ENCODE measurements at places on chromosomes 6 and 20.

DNA sequence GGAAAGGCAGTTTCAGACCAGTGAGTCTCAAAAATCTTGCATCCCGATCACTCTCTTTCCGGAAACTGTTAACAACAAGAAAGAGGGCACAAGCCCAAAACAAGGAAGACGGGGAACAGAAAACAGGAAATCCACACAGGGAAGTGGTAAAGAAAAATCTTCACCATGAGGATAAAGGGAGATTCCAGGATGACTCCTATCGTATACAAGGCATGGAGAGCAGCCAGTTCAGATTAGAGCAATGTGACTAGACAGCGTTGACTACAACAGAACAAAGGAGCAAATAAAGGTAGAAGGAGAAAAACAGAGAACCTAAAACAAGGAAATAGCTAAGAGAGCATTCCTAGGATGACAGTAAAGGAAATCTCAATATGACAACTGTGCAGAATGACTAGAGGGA lies 26.5 kb downstream of the VNN1 start:
- DNase-seq: no peak

DNA sequence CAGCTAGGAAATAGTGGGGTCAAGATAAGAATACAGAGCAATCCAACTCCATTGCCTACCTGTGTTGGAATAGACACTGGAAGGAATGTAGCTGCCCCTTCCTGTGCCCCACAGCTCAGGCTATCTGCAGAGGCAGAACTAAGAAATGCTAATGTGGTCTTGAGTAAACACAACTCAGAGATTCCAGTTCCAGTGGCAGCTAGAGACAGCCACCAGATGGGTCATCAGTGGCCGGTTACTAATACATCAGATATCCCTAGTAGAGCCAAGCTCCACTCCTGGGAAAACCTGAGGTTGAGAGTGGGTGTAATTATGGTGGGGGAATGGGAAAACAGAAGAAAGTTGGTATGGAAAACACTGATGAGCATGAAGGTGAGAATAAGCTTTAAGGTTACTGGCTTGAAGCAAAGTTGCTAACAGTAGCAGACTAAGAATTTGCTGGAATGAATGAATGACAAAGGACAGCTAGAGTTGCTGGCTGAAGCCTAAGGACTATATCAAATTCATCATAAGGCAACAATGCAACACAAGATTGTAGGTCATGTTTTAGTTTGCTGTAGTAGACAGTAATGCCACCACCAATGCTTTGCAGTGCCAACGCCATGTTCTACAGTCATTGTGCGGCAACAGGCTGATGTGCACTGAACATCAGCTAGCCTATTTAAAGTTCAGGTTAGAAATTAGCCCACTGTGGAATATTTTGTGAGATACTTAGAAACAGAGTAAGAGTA lies 28.3 kb upstream of the FAM83C start:
- no peak for DNase-seq

DNA sequence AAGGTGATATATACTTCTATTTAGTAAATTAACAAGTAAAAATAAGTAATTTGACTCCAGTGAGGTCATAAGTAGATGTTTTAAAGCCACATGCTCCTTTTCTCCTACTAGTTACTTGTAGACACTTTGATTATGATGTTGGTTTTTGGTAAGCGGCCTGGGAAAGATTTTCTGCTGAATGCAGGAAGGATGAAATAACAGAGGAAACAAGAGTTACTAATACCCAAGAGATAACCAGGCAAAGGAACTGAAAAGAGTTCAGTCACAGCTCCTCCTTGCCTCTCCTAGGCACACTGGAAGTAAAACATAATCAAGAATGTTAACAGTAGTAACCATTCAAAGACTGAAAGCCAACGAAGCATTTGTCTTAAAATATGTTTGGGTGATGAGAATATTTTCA lies 203.3 kb downstream of the RNGTT start:
- no peak for DNase-seq

- DNase-seq: no peak
Observed at GRCh38 chr6:140857739-140858380, 1274.9 kb upstream of the GJE1 start.

- DNase-seq: no peak
Observed at GRCh38 chr20:13525225-13525940, 113.3 kb downstream of the TASP1 start.

DNA sequence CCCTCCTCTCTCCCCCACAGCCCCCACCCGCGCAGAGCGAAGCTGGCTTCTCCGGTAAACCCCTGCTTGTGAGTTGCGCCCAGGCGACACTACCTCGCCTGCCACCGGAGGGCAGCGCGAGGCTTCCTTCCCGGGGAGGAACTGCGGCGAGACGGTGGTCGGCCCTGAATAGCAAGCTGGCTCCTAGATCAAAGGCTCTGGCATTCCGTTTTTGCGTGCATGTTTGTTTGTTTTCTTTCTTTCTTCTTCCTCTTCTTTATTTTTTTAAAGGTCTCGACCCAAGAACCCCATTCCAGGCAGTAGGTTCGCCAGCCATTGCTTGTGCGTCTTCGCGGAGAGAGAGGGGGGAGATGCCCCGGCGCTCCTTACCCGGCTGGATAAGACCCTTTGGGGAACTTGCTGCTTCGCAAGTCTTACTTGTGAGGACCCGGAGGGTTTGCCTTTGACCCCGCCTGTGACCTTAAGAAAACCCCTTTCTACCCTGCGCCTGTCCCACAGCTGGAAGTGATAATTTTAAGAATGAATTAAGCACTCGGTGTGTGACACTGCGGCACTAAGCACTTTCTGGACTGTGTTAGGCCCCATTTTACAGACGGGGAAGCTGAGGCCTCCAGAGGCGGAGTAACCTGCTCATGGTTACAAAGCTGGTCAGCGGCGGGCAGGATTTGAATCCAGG lies 92.7 kb upstream of the SIRPA start:
- peak; percentile 53 for DNase-seq

DNA sequence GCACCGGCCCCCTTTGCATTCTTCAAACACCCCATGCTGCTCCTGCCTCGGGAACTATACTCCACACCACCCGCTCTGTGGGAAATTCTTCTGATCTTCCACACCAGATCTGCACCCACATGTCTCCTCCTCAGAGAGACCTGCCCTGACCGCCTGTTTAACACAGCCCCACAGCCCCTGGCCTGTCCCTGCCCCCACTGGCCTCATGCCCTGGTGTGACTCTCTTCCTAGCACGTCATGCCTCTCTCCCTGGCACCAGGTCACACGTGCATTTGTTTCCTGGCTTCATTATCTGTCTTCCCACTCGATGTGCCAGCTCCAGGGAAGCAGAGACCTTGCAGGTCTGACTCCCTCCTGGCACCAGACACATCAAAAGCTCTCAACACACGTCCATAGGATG lies 79.6 kb downstream of the ANKRD60 start:
- DNase-seq: no peak

GRCh38 chr20:59062081-59062480 lies 19.5 kb upstream of the PRELID3B start:
- no peak for DNase-seq

- no peak for DNase-seq
Observed at GRCh38 chr6:31958412-31958740, 395 bp downstream of the NELFE start.

DNA sequence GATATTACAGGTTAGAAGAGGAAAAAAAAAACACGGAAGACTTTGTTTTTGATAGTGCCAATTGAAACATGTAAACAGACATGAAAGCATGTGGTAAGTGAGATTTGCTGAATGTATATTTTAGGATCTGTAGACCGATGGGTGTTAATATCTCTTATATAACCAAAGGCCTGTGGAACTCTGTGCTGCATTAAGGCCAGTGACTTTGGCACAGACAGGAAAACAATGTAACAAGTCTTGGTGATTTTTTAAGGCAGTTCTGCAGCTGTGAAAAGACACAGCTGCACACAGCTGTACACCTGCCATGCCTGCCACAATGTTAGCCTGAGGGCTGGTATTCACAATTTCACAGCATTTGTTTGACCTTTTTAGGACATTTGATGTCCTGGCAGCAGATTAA lies 6.1 kb downstream of the SOBP start:
- DNase-seq: no peak

DNA sequence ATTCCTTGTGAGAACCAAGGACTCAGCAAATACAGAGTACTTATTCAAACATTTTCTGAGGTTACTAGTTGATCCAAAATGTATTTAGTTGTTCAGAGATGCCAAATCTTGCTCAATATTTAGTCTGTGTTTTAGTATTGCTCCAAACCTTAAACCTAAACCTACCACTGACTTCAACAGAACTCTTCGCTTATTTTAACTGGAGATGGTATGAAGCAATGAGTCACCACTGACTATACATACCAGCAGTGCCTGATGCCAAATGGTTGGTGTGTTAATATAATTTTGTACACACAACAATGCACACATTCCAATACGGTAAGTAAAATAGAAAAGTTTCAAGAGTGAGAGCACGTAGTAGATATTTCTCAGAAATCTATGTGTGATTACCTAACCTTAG lies 1.9 kb upstream of the SPTLC3 start:
- DNase-seq: no peak

DNA sequence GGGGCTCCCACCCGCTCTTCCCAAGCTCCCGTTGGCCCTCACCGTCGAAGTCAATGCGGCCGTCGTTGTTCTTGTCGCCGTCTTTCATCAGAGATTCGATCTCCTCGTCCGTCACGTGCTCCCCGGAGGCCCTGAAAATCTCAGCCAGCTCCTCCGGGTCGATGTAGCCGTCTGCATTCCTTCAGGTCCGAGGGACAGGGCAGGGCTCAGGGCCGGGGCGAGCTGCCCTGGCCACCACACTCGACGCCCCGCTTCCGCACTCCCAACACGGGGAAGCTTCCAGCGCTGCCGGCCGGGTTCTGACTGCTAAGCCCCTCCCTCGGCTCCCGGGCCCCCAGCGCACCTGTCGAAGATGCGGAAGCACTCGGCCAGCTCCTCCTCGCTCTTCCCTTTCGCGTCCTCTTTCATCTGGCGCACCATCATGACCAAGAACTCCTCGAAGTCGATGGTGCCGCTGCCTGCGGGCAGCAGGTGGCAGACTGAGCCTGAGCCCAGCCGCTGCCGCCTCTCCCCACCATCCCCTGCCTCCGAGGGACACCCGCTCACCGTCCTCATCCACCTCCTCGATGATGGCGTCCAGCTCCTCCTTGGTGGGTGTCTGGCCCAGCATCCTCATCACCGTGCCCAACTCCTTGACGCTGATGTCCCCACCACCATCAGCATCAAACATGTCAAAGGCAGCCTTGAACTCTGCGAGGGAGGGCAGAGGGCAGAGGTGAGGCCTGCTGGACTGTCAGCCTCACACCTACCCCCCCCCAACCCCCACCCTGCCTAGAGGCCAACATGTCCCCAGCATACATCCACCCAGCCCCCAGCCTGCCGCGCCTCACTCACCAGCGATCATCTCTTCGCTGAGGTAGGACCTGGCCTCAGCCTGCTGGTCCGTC lies 2.9 kb downstream of the TNNC2 start:
- no peak for DNase-seq

GRCh38 chr20:3753098-3753497 lies 14.5 kb downstream of the ADISSP start:
- peak; percentile 22 for DNase-seq

GRCh38 chr6:162371121-162371520 lies 356.4 kb downstream of the PRKN start:
- DNase-seq: no peak

- no peak for DNase-seq
Observed at GRCh38 chr6:27816906-27817305, 95.3 kb downstream of the OR2B2 start.
